ENCODE measurements at places on chromosomes 3 and 15.
A peak's percentile ranks its signal among the peaks of the same experiment; 100 is the strongest.

- no peak for DNase-seq
Observed at GRCh38 chr15:68022061-68022460, 32.1 kb upstream of the PIAS1 start.

GRCh38 chr15:41585127-41586047 is 26.4 kb downstream of the TYRO3 start:
- DNase-seq: no peak

GRCh38 chr3:198030125-198030524 is 70.1 kb downstream of the LMLN start:
- no peak for DNase-seq

GRCh38 chr3:131555456-131555855 is 52.7 kb upstream of the MRPL3 start:
- DNase-seq: no peak

- peak; percentile 25 for DNase-seq
Observed at GRCh38 chr3:118501152-118501551, 533.5 kb downstream of the IGSF11 start.

- DNase-seq: no peak
Observed at GRCh38 chr3:46559091-46559704, 6.9 kb downstream of the LRRC2 start.

- no peak for DNase-seq
Observed at GRCh38 chr3:107870096-107870495, 220.7 kb downstream of the CD47 start.

- no peak for DNase-seq
Observed at GRCh38 chr3:94645790-94646189, 582.9 kb downstream of the NSUN3 start.

GRCh38 chr3:62467966-62468722 is 94.8 kb upstream of the FEZF2 start:
- DNase-seq: no peak

- DNase-seq: no peak
Observed at GRCh38 chr3:194468086-194468485, 18.7 kb downstream of the ATP13A3 start.

- no peak for DNase-seq
Observed at GRCh38 chr15:27817258-27817657, 281.9 kb downstream of the OCA2 start.

DNA sequence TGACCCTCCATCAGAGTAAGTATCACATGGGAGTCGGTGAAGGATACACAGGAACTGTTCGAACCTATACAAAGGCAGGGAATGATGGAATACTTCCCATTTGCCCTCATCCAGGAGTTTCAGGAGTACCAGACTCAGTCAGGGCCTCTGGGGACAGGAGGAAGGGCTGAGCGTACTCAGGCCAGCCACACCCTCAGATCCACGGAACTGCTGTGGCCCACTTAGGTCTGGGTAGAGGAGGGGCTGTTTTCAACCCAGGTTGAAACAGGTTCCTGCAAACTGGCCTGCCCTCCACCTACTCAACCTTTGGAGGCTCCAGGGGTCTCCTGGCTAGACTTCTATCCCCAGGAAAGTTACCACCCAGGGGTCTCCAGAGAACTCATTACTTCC is 6.7 kb upstream of the IGDCC3 start:
- no peak for DNase-seq

GRCh38 chr15:71515375-71516186 is 294.8 kb upstream of the NR2E3 start:
- no peak for DNase-seq

GRCh38 chr15:64398575-64398974 is 10.9 kb downstream of the TRIP4 start:
- DNase-seq: no peak

DNA sequence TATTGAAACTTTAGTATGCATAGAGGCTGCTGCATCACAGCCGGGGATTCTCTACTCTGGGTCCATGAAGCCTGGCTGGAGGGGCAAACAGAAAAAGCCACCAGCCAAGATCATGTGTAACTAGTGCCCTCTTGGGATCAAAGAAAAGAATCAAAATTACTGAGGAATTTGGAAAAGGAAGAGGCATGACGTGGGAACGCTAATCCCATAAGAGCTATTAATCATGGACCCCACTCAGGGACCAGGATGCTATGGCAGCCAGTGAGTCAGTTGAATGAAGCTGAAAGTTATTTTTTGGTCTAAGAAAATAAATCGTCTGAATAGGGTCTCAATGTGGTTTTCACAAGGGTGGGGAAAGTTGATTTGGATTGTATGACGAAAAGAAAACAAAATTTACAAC is 1165.1 kb downstream of the ROBO2 start:
- peak; percentile 12 for DNase-seq

DNA sequence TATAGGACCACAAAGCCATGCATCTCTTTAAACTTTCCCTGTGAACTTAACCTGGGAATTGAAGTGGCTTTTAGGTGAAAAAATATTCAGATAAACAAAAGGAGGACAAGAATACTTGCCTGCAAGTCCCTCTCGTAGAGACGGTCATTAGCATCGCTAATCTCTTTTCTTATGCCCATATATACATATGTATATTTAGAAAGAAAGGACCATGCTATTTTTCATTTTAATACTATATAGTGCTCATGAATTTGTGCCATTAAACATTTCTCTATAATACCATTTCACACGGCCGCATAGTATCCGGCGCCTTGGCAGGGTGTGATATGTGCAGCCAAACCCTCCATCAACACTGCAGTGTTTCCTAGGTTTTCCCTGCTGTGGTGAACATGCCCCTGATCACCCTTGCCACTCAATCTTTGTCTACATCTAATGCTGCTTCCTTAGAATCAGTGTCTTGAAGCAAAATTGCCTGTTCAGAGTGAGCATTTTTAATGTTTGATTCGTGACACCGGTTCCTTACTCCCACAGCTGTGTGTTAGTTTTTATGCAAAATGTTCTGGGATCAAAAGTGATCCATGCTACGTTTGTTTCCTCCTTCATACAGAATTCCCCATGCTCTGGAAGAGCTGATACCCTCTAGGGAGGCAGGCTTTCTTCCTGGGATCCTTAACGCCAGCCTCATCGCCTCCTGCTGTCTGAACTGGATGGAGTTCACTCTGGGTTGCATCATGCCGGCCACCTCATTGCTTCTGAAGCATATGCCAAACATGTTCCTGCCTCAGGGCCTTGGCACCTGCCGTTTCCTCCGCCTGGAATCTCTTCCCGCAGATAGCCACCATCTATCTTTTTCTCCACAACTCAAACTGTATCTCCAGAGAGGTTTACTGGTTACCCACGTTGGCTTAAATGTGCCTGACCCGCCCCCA is 118.1 kb downstream of the FBLN2 start:
- no peak for DNase-seq

- no peak for DNase-seq
Observed at GRCh38 chr3:119681279-119681678, 4.1 kb upstream of the COX17 start.

GRCh38 chr15:93109336-93110102 is 20.5 kb upstream of the RGMA start:
- no peak for DNase-seq

All from left renal pelvis (tissue), 4 donors.